ENCODE measurements at places on chromosomes 11 and 22.

DNA sequence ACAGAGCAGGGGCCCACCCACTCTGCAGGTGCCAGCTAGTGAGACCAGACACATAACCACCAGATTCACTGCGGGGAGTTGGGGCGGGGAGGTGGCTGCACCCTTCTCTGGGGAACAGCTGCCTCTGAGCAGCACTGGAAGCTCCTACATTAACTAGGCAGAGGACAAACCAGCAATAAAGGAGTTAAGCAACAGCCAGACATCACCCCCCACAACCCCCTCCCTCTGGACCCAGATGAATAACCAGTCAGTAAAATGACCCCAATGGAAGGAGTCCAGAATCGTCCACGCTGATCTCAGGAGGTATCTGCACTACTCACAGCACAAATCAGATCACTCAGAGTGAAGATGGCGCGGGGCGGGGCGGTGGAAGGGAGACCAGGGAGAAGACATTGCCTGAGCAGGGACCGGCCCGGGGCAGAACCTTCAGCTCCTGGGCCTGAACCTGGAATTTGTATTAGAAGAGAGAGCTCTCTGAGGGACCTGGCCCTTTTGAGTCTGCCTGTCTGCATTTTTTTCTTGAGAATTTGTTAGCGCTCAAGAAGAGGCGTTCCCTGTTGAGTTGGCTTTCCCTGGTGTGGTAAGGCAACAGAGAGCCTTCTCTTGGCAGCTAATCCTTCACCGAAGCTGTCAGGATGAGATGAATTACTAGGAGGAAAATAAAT, 125.5 kb upstream of the NCAM1 start:
- no peak for DNase-seq

GRCh38 chr11:69122326-69122629, 33.5 kb upstream of the SMIM38 start:
- no peak for DNase-seq

DNA sequence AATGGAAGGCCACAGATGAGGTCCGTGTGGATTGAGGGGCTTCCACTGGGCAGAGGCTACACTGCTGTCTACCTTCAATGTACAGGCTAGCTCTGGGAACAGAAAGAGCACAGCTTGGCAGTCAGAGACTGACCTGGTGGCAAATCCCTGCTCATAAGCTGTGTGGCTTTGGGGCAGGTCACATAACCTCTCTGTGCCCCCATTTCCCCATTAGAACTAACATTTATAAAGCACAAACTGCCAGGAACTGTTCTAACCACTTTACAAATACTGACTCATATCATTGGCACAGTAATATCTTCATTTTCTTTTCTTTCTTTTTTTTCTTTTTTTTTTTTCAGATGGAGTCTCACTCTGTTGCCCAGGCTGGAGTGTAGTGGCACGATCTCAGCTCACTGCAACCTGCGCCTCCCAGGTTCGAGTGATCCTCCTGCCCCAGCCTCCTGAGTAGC, 3.1 kb downstream of the FOSL1 start:
- peak; percentile 41 for DNase-seq

DNA sequence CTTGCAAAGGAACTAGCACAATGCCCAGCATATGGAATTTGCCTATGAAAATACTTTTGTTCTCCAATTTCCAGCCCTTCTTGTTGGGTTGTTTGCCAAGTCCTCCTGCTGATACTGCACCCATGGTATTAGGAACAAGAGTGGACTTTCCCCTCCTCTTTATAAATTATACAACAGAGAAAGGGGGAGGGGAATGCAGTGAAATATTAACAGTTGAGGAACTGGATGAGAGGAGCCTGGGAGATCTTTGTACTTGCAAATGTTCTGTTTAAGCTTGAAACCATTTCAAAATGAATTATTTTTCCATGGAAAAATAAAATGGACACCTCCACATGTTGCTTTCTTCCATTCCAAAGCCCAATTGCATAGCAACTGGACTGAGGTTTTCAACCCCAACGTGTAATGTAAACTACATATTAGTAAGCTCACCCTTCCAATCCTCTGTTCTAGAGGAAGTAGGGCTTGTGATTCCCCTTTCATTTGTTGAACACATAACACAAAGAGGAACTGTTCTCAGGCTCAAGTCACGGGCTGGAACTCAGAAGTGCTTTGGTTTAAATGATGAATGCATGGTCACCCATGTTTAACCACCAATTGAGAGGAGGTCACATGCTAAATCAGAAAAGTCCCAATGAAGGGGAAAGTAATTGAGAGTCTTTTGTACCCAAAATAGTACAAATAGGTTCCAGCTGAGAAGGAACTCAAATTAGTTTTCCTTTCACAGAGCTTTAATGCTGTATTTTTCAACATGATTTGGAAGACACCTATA, 66.2 kb upstream of the ZC3H12C start:
- DNase-seq = no peak

DNA sequence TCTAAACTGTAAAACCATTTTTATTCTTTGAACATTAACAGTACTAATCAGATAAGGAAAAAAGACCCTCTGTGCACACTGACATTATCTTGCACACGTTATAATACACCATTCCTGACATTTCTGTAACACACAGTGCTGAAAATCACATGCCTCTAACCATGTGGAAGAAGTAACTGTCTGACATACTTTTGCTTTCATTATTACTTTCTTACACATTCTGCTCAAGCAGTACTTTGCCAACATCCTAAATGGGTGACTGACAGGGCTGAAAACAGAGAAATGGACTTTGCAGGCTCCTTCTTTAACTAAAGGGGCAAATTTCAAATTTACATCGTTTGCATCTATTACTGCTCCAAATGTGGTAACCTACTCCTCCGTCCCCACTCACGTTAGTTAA, 22.8 kb upstream of the TP53AIP1 start:
- no peak for DNase-seq

GRCh38 chr11:117670924-117671323, 126.1 kb downstream of the DSCAML1 start:
- DNase-seq = no peak

- peak; percentile 98 for DNase-seq
These were observed 176.3 kb upstream of the TMEM45B start for GRCh38 chr11:129639300-129639699.

DNA sequence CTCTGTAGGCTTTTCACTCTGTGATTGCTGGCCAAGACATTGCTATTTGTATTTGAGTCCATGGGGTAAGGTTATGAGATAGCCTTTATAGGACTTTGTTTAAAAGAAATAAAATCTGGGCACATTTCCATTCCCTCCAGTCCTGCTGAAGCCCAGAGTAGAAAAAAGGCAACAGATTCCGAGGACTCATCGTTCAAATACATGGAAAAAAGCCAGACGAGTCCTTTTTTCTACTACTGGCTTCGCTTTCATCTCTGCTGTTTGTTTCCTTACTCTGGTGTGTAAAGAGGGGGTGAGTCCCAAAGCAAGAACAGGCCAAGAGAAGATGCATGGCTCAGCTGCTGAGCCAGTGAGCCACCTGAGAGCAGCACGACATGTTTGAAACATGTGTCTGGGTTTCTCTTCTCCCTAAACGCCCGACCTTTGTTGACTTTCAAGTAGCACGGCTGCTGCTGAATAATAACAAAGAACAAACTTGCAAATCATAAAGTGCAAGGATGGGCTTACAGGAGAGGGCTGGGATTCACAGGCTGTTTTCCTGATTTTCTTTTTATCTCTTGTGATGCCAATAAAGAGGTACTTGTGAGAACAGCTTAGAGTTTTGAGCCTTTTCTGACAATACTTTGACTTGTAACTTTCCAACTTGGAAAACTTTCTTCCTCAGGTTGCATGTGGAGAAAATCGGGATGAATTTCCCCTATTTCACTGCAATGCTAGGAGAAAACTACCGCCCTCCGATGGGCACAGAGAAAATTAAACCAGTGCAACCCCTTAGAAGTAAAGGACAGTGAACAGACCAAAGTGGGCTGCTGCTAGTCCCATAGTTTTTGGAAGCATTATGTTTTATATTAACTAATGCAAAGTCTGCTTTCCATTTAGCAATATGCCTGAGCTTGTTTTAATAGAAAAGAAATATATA, 195.2 kb upstream of the RAG2 start:
- no peak for DNase-seq

- DNase-seq = peak; percentile 1
These were observed 18.1 kb downstream of the GAB4 start for GRCh38 chr22:16989915-16990314.

DNA sequence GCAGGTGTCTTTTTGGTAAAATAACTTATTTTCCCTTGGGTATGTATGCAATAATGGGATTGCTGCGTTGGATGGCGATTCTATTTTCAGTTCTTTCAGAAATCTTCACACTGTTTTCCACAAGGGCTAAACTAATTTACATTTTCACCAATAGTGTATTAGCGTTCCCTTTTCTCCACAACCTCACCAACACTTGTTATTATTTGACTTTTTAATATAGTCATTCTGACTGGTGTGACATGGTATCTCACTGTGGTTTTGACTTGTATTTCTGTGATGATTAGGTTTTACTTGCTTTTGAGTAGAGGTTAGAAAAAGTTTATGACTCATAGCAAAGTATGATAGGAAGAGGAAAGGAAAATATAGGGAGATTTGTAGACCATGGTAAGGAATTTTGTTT, 92.3 kb downstream of the DLG2 start:
- DNase-seq = no peak

- DNase-seq = peak; percentile 25
These were observed 627 bp downstream of the GTF2H1 start for GRCh38 chr11:18322818-18323570.

DNA sequence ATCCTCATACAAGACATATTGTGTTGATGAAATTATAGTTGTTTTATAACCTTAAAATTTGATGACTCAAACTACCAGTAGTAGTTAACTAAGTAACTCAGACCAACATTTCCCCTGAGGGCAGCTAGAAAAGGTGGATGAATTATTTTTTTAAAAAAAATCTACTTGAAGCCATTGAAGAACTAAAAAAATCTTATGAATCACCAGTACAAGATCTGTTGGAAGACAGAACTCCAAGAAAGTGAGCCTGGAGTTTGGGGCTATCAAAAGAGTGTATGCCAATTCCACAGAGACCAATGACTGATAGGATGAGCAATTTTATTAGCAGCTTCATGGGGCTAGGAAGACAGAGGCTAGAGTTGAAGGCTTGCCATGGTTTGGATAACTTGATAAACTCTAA, 72.4 kb downstream of the CYP2R1 start:
- DNase-seq = peak; percentile 37

DNA sequence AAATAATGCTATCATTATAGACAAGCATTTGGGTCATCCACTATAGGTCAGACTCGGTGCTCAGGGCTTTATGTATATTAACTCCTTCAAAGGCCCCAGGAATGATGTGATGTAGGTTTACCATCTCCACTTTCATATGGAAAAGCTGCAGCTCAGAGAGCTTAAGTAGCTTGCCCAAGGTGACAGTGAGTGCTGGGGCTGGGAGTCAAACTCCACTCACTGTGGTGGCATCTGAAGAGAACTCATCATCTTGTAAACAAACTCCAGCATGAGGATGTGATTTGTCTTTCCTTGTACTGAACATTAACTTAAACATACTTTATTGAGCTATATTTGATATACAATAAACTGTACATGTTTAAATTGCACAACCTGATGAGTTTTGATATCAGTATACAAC, 25.4 kb downstream of the TENM4 start:
- peak; percentile 65 for DNase-seq

- peak; percentile 52 for DNase-seq
These were observed 10.0 kb downstream of the OR51L1 start for GRCh38 chr11:5004424-5005274.

DNA sequence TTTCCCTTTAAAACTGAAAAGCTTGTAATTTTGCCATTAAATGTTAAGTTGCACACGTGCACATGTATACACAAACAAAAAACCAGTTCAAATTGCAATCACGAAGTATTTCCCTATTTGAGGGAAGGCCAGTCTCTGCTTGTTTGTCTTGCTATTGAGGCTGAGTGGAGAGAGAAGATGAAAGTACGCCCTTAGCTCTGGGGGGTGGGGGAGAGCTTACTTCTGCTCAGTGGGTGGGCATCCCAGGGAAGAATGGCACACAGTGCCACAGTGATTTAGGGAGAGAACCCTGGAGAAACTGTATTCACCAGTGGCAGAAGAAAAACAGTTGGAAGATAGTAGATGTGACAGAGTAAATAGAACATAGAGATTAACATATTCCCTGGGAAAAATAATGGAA, 8.7 kb downstream of the YAP1 start:
- no peak for DNase-seq

- no peak for DNase-seq
These were observed 167.4 kb downstream of the NAV2 start for GRCh38 chr11:19880088-19880345.

DNA sequence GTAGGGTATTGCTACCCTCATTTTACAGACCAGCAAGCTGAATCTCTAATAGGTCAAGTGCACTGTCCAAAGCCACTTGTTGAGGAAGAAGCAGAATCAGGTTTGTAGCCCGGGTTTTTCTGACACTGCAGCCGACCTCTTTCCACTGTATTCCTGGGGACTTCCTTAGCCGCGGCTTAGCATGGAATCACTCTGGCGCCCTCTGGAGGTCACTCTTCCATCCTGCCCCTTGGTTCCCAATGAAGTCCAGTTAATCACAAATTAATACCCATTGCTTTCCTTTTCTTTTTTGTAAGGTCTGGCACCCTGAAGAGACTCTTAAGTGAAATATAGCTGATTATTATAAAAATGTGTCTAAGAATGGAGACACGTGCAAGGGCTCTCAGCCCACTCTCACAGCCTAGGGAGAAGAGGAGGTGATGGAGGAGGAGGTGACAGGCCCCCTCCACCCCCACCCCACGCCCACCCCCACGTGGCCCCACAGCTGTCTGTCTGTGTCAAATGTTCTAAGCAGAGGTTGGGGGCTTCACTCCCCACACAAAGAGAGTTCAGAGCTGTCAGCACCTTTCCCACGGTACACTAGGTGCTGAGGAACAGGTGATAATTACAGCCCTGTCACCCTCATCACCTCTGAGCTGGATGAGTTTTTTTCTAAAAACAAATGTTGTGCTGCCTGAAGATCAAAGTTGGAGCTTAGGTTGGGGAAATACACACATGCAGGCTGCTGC, 57.7 kb upstream of the DRD2 start:
- peak; percentile 75 for DNase-seq

DNA sequence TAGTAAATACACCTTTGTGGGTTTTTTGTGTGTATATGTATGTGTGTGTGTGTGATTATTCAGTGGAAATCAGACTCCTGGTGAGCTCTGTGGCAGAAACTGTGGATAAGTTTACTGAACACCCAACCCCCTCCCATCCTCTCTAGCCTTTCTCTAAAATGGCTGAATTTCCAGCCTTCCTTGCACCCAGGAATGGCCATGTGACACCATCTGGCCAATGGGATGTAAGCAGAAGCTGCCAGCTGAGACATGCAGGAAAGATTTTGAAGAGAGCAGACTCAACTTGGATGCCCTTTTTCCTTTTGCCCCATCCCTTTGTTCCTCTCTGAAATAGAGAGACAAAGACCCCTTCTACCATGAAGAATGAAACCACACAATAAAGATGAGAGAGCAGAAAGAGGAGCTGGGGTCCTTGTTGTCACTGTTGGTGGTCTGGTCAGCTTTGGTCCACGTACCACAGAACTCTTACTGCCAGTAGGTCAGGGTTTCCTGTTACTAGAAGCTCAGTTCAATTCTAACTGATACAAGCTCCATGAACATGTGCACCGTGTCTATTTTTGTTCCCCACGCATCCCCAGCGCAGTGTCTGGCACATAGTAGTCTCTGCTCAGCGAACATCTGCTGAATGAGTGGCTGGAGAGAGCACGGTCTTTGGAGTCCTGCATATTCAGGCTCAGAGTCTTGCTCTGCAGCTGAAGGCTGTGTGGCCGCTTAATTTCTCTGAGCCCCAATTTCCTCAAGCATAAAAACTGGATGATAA, 57.5 kb downstream of the SEZ6L start:
- DNase-seq = no peak
